ENCODE measurements at places on chromosomes 6 and 20.
A peak's percentile ranks its signal among the peaks of the same experiment; 100 is the strongest.

DNA sequence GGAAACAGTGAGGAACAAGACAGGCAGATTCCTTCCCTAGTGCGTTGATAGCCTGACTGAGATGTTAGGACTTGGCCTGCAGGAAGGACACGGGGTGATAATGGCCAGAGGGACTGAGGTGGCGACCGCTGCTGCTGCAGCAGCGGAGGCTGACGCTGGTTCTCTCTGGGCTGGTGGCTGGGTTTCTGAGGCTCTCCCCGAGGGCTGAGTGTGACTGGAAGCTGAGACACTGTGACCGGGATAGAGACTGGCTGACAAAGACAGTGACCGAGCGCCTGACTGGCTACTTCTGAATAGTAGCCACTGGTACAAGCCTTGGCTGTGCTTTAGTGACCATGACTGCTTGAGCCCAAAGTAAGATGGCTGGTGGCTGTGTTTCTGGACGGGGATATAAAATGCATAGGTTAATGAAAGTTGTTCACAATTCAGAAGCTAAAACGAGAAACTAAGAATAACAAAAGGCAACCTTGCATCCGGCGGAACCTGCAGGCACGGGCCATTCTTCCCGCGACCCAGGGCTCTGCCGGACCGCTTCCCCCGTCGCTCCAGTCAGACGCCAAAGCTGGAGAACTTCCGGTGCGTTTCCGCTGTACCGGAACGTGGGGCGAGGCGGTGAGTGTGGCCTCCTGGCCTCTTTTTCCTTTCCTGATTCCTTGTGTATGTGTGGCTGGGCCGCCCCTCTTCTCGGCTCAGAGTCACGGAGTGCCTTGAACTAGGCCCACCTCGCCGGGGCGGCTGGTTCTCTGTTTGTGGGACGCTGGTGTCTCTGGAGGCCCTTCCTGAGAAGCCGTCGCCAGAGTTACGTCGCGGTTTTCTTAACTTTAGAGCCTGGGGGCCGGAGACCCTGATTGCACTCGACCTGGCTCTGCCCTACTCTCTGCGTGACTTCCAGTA lies at the start of gene AAR2:
AAR2 (plus strand) TSS at position 587 of the 894 bp plus-strand sequence. CDS start 3,391 bp downstream, outside the sequence.
- peak; percentile 84 for DNase-seq

DNA sequence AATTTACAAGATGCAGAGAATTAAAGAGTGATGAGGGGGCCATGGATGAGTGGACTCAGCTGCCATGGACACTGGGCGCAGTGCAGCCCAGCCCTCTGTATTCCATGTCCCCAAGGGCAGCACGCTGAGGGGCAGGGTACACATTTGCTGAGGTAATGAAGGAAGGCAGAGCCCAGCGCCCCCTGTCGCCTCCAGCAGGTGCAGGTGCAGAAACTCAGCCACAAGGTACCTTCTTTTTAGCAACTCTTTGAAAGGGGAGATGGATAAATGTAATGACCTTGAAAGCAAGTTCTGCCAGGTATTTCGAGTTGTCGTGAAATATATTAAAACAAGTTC lies 7.1 kb downstream of the CD93 start:
- DNase-seq, result no peak

DNA sequence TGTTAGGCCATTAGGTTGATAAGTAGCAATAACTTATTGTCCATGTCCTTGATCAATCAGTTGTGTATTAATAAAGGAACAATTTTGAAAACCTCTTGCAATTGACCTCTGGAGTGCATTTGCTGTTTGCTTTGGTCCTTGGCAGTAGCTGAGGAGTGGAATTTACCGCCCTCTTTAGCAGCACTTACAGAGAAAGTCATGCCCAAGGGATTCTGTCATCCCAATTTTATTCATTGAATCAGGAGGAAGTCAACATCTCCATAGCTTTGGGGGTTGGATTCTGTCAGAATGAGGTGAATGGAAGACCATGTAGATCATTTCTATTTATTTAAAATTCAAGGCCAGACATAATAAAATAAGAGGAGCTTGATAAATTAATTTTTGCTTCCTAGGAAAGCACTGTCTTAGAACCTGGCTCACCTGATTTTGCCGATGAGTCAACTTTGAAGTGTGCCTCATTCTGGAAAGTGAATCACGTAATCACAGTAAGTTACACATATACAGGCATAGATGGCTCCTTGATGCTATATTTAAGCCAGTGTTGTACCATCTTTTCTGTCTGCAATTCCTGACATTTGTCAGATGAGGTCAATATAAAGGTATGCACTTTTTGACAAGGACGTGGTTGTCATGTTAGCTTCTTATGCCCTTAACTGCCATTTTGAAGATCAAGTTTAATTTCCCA lies 128.7 kb upstream of the MLIP start:
- no peak for DNase-seq

DNA sequence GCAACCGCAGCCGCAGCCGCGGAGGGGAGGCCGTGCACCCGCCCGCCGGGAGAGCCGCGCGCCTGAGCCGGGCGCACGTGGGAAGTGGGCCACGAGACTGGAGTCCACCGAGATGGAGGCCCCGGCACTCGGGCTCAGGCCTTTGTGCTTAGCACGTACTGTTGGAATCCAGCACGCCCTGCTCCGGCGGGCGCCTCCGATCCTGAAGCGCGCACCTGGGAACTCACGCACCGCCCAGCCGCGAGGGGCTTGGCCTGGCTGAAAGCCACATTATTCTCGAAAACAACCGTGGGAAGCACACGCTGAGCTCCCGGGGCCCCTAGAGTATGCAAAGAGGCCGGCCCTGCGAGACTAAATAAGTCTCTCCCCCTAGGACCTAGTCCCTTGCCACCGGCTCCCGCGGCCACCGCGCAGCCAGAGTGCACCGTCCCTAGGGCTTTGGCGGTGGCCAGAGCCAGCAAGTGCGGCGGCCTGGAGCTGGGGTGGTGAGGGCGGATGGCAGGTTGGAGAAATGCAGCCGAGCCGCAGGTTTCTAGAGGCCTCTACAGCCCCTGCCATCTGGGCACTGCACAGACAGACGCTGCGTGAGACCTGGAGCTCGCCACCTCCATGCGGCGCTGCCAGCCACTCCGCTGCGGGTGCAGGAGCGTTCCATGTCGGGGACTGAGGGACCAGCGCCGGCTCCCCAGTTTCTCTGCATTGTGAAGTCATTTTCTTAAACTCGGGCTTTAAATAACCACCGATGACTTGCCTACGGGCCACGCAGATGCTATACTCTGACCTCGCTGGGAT lies 42.0 kb upstream of the LY86 start:
- DNase-seq, result no peak

DNA sequence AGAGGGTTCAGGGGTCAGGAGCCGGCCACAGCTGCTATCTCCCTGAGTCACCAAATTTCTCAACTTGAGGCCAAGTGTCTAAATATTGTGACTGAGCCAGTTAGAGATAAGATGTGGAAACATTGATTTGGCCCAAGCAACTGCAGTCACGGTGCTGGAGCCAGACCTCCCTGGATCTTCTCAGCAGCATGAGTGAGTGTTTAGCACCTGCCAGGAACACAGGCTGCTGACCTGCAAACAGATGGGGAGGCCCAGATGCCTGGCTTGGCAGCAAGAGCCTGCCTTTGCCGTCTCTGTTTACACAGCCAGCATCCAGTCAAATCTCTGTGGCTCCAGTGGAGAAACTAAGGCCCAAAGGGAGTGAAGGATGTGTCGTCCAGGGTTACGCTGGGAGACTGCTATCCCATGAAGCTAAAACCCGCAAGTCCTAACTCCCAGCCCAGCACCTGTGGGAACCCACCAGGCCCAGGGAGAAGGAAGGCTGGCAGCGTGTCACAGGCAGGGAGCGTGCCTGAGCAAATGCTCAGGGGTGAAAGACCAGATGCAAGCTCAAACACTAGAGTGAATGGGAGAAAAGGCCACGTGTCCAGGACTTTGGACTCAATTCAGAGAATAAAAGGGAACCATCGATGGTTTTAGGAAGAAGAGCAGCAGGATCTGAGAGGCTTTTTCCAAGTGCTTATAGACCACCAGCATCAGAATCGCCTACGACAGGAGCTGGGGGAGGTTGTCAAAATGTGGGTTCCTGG lies 15.9 kb upstream of the PTGIS start:
- peak; percentile 44 for DNase-seq

GRCh38 chr6:134078166-134078565 lies 25.7 kb upstream of the SLC2A12 start:
- DNase-seq, result no peak

- no peak for DNase-seq
Observed at GRCh38 chr20:11497545-11497944, 420.1 kb upstream of the BTBD3 start.

GRCh38 chr20:53768329-53768728 lies 174.7 kb upstream of the ZNF217 start:
- no peak for DNase-seq

DNA sequence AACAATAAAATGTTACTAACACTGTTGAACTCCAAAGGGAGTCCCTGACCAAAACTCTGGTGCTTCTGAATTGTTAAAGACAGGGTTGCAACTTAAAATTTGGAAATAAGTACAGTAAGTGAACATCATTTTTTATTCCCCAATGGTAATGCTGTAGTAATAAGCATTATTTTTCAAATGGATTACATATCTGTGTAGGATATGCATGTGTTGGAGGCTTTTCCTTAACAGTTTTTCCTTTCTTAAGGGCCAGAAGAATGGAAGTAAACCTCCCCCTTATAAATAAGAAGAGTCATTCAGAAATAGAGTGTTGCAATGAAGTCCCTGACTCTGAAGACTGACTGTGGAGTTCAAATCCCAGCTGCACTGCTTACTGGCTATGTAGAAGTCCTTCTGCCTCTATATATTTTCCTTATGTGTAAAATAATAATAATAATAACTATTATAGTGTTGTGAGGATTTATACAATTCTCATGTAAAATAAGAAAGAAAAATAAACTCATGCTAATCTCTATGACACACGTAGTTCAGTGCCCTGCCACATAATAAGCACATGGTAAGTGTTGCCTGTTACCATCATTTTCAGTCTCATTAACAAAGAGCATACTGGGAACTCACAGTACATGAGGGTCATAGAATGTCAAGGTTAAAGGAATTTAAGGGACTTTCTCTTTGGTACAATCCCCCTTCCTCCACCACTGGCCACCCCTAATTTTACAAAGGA lies 129.8 kb upstream of the SMLR1 start:
- DNase-seq, result no peak

DNA sequence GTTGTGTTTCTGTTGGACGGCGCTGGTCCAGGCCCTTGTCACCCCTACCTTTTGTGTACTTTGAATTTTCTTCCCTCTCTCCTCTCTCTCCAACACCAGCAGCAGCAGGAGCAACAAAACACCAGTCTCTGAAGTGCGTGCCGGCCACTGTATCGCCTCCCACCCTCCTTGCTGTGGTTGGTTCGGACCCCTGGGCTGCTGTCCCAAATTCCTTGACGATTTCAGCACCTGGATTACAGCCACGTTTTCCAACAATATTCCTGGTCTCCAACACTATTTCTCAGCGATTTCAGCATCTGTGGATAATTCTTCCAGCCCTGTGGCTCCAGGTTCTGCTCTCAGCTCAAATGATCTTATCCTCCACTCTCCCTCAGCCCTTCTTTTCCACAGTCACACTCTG lies 11.8 kb downstream of the MAS1 start:
- DNase-seq, result no peak

GRCh38 chr20:42775037-42775436 lies 414.7 kb downstream of the PTPRT start:
- DNase-seq, result no peak

- DNase-seq, result no peak
Observed at GRCh38 chr6:141878686-141879085, 254.0 kb upstream of the GJE1 start.

DNA sequence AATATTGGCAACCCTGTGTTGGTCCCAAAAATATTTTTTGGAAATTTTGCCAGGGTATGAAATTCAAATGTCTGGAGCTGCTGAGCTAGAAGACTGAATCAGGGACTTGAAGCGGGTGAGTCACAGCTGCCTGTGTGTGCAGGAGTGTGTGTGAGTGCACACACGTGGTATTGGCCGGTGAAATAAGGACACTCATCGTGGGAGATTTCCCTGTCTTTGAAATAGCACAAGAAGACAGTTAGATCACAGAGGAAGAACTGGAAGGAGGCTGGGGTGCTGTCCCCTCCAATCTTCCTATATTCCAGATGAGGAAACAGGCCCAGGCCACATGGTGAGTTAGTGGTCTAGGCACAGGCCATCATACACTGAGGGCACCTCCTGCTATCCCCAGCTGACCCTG lies 123.8 kb upstream of the MLN start:
- no peak for DNase-seq

GRCh38 chr6:115612796-115613479 lies 447.8 kb downstream of the FRK start:
- no peak for DNase-seq

DNA sequence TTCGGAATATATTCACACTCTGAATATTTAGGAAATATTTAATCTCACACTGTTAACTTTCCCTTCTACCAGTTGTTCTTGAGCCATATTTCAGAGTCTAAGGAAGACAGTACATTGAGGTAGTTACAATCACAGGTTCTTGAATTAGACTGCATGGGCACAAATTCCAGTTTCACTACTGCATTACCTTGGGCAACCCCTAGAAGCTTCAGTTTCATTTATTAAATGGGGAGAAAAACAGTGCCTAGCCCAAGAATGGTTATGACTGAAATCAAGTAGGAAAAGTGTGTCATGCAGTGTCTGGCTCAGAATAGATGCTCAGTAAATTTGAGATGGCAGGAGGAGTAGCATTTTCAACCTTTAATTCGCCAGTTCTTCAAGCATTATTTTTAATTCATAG lies 124.5 kb upstream of the SAMD5 start:
- DNase-seq, result no peak

- no peak for DNase-seq
Observed at GRCh38 chr6:1633366-1634021, 23.8 kb downstream of the FOXC1 start.

- peak; percentile 24 for DNase-seq
Observed at GRCh38 chr6:1611572-1612298, 2.0 kb downstream of the FOXC1 start.

DNA sequence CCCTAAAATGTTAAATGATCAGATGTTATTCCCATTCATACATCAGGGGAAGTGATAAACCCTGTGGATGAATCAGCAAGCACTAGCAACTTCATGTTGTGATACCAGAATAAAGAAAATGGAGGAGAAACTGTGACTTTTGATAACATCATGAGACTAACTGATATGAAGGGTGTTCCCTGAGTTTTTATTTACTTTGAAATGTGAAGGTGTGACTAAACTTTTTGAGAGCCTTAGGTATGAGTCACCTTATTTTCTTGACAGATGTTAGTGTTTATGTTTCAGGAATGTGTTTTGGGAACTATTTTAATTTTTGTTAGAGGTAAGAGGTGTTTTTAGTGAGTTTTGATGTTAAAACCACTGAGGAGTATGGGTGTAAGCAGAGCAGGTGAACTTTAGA lies 4.4 kb downstream of the PARD6B start:
- DNase-seq, result peak; percentile 82

DNA sequence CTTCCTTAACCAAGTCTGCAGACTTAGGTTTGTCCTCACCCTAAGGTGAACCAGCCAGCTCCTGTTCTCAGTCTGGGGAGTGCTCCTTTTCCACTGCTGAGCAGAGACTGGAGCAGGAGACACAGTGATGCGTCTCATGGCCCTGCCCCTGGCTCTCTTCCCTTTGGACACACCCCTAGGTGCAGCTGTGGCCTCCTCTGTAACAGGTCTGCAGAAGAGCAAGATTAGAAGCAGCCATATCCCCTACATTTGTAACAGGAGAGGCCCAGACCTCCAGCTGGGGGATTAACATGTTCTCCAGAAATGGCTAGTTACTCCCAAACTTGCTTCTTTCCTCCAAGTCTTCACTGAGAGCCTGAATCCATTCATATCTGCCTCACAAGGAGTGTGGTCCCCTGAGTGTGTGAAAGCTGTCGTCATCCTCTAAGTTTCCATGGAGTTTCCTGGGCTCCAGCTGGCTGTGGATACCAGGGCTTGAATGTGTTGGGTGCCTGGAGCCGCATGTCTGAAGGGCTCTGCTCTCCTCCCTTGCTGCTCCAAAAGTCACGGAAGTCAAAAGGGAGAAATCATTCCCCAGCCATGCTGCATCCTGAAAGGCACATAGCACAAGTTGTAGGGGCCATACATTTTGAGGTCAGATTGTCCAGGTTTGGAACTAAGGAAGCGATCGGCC lies 57.7 kb downstream of the PPP1R14C start:
- no peak for DNase-seq
